ENCODE measurements at places on chromosomes 1 and 21.

GRCh38 chr1:44316231-44316759, 38.8 kb downstream of the ERI3 start:
- peak; percentile 36 for DNase-seq

DNA sequence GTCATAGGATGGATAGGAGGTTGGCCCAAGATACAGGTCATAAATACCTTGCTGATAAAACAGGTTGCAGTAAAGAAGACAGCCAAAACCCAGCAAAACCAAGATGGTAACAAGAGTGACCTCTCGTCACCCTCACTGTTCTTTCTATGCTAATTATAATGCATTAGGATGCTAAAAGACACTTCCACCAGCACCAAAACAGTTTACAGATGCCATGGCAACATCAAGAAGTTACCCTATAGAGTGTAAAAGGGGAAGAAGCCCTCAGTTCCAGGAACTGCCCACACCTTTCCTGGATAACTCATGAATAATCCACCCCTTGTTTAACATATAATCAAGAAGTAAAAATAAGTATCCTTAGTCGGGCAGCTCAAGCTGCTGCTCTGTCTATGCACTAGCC, 671.9 kb downstream of the PTPRC start:
- DNase-seq, result no peak

DNA sequence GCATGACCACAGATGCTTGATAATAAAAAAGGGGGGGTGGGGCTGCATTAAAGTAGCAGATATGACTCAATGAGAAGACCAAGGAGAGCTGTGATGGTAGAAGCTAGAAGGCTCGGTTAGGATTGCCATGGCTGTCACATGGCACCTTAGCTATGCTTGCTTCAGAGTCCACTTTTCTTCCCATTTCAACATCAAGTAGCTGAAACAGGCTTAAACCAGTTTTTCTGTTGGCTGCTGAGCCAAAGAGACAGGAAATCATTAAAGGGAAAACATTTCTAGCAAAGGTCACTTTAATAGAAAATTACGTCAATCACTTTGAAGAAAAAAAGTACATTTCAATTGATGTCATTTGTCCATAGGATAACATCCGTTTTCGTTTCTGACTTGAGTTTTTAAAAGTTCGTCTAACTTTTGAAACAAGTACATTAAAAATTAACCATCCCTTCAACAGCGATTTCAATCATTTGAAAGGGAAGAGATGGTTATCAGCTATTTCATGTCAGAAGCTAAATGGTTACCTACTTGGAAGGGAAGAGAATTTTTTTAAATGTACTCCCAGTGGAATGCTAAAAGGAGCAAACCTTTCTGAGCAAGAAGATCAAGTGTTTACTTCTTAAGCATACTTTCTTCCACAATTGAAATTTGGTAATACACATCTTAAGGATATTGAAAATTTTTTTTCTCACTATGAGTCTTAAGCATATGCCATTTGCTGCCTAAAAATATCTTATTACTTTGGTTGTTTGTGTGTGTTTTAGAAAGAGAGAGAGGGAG, 488.1 kb upstream of the PRMT6 start:
- DNase-seq, result no peak

DNA sequence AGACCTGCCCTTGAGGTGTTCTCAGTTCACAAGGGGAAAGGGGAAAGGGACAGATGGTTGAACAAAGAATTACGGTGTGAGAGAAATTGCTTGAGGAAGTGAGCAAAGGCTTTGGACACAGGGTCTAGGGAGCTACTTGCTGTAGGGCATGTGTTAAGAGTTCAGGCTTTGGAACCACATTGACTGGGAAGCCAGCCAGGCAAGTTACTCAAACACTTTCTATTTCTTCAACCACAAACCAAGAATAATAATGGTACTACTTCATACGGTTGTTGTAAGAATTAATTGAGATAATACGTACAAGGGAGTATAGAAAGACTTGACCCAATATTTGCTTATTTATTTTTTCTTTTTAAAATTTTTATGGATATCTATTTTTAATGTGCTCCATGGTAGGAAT, 26.6 kb downstream of the AK4 start:
- DNase-seq, result peak; percentile 87

DNA sequence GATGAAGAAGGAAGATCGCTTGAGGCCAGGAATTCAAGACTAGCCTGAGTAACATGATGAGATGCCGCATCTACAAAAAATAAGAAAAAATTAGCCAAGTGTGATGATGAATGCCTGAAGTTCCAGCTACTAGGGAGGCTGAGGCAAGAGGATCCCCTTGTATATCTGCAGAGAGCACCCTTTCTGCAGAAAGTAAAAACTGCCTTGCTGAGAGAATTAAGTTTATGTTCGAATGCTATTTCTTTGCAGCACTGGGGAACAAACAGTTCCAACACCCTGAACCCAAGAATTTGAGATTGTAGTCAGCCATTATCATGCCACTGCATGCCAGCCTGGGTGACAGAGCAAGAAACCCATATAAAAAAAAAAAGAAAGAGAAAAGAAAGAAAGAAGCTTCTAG, 20.6 kb upstream of the KCNT2 start:
- DNase-seq, result no peak

DNA sequence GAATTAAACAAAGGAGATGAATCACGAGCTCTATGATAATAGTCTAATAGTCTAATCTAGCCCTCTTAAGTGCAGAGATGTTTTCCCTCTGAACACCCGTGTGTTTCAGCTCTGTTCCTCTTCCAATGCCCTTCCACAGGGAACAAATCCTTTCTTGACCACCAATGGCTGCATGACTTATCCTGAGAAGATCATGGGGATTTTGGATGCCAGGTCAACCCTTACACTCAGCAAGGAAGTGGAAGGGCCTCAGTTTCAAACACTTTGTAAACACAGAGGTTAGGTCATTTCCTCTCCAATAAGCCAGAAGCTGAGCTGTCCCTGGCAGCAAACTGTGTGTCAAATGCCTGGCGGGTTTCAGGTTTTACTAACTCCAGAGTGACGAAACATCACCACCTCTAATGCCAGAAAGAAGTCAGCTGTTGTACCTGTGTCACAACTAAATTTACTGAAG, 200.0 kb downstream of the GABPA start:
- DNase-seq, result peak; percentile 69

DNA sequence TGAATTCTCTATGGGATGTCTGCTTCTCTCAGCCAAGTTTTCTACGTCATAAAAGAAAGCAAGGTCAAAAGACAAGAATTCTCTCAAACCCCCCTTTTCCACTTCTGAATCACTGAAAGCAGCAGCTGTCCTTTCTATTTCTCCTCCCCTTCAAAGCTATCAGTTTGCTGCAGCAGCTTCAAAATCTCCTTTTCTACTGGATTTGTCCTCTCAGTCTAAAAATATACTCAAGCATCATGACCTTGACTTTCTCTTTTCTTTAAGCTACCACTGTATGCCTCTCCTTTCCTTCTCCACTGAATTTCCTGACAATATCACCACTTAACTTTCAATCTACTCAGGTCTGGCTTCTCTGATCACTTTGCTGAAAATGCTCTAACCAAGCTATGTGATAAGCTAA, 1.9 kb downstream of the WDR64 start:
- DNase-seq, result no peak

DNA sequence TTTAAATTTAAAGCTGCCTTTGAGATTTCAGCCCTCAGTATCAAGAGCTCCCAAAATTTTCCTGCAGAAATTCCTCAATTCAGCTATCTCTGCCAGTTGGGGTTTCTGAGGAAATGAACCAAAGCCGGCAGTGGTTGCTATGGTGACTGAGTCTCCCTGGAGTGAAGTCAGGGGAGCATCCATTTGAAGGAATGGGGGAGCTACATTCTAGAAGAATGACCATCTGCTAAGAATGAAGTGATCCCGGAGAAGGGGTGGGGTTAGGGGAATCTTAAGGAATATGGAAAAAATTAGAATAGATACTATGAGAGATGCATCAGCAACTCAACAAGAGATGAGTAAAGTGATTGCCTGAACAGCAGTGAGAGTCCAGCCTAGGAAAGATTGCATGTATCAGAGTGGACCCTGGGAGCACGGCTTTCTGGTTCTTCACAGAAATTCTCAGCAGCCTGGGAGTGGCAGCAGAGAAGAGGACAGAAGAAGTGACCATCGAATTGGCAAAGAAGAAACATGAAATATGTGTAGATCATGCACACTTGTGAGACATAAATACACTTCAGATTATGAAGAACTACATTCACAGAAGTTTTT, 94.7 kb downstream of the CHD1L start:
- no peak for DNase-seq

- DNase-seq, result no peak
These were observed 5.1 kb upstream of the TRIM62 start for GRCh38 chr1:33186936-33187335.

DNA sequence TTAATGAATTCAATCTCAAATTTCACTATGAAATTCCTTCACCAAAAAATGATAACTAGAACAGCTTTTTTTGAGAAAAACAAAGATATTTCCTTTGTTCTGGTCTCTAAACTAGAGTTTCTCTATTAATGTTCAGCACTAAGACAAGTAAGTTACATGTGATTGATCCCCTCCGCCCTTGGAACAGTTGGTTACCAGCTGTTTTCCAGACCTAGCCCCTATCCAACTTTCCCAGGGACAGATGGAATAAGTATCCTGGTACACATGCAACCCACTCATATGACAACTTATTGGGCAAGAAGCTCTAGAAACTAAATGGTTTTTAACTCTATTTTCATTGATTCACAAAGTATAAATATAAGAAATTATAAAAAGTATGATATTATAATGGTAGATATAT, 140.4 kb downstream of the COP1 start:
- no peak for DNase-seq

- DNase-seq, result no peak
These were observed 23.7 kb upstream of the SRRM1 start for GRCh38 chr1:24619376-24619775.

GRCh38 chr1:225700889-225701465, 48.1 kb upstream of the ENAH start:
- no peak for DNase-seq

DNA sequence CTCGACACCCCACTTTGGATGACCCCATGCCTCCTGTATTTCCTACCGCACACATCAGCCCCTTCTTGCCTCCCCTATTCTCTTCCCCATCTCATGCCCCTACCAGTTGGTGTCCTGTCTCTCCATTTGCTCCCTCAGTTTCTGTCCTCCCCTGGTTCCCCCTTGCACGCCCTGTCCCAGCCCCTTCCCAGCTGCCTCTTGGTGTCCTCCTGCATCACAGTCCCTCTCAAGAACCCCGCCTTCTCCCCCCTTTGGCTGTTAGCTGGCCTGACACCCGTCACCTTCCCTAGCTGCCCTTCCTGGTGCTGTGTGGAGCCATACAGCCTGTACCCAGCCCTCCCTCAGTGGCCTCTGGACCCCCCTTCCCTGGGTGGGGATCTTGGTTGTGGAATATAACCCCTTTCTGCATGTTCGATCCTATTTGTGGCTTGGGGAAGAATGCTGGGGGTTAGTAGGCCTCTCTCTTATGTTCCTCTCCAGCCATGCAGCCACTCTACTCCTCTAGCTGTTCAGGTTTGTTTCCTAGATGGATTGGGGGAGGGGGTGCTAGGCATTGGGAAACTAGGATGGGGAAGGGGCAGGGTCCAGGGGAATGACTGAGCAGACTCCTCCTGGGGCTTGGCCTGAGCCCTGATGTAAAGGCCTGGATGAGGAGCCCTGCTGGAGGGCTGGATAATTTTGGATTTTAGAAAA, 41.4 kb upstream of the NFASC start:
- no peak for DNase-seq

GRCh38 chr1:33086384-33086850, 5.5 kb downstream of the AZIN2 start:
- DNase-seq, result peak; percentile 76

- no peak for DNase-seq
These were observed 14.0 kb upstream of the FAAP20 start for GRCh38 chr1:2208309-2209239.

- DNase-seq, result no peak
These were observed 59.8 kb upstream of the CASZ1 start for GRCh38 chr1:10856176-10856683.

DNA sequence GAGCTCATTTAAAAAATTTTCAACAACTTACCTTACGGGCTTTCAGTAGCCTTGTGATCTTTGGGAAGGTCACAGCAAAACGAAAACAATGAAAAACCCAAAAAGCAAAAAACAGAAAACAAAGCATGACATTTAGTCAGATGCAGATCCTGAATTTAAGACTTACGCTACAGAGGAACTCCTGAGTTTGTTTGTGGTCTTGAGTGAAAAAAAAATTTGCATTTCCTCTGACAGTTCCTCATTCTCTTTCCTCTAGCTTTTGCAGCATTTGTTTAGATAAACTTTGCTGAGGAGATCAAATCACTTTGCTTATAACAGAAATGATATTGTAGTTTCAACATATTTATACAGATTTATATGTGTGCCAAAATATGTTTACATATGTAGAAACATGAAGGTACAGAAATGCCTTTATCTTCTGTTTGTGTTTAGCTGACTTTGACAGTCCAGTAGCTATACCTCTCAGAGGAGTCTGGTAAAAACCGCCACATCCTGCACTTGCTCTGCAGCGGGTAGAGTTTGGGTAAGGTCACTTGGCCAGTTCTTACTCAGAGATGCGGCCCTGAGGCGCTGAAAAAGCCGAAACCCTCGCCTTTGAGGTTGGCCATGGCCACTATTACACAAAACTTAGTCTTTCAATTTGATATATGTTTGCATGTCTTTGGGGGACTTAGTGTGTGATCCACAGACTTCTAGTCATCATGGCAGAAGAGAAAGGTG, 142.5 kb downstream of the TNR start:
- DNase-seq, result peak; percentile 88

DNA sequence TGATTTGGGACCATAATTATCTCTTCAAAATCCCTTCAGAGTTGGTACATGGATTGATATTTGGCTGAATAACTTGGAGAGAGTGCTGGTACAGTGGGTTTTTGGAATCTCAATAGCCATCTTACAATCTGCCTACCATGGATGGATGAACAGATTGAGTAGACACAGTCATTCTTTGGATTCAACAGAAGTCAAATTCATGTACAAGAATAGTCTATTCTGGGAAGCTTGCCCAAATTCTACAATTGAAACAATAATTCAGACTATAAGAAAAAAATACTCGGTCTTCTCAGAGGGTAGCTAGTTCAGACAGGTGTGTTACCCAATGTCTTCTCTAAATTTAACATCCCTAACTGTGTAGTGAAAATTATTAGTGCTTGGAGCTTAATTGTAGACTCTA, 574.0 kb downstream of the LRRIQ3 start:
- DNase-seq, result no peak

- no peak for DNase-seq
These were observed 99.2 kb upstream of the ZRANB2 start for GRCh38 chr1:71179997-71180396.

- peak; percentile 58 for DNase-seq
These were observed 116.0 kb downstream of the MRPL39 start for GRCh38 chr21:25491267-25491666.
